Activated naive CD4-positive, alpha-beta T cell (primary cell): ENCODE measurements at places on chromosomes 2 and 18.

DNA sequence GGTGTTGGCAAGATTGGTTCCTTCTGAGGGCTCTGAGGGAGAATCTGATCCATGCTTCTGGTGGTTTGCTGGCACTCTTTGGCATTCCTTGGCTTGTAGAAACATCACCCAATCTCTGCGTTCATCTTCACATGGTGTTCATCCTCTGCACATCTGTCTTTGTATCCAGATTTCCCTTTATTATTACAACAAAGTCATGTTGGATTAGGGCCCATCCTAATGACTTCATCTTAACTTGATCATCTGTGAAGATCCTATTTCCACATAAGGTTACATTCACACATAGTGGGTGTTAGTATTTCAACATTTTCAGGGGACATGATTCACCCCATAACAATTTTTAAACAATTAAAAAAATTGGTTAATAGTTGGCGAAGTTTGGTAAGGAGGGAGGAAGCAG, 177.4 kb upstream of the CWC22 start:
- DNase-seq = no peak

- no peak for DNase-seq
Observed at GRCh38 chr2:102979429-102979828, 217.6 kb downstream of the TMEM182 start.

DNA sequence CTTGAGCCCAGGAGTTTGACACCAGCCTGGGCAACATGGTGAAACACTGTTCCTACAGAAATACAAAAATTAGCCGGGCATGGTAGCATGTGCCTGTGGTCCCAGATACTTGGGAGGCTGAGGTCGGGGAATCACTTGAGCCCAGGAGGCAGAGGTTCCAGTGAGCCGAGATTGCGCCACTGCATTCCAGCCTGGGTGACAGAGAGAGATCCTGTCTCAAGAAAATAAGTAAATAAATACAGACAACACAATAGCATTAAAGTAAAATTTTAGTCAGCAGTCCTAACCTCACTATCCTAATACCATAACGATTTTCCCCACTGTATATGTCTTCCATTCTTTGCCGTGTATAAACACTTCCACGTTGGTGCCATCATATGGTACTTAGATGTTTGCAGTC, 83.0 kb upstream of the MBOAT2 start:
- DNase-seq = no peak

- DNase-seq = no peak
Observed at GRCh38 chr18:28065031-28065792, 111.7 kb downstream of the CDH2 start.

GRCh38 chr2:73832930-73833329, 4.2 kb downstream of the STAMBP start:
- DNase-seq = no peak

DNA sequence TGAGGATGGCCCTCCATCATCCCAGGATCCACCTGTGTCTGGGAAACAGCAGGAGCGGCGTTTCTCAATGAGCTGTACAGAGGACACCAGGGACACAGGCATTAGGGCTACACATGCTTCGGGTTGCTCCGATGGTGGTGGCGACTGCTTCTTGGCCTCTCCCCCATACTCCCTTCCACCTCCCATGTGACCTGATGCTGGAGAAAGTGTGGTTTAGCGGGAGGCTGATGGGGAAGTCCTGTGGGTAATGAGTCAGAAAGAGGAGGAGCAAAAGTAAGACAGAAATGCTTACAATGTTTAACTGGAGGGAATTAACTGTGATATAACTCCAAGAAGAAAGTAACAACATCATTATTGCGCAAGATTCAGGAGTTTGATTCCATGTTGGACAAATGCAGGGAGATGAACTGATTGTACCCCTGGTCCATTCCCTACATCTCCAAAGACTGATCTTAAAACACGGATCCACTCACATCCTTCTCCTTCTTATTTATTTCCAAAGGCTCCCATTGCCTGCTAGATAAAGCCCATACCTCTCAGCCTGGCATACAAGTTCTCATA, 186.6 kb downstream of the NRP2 start:
- no peak for DNase-seq

- no peak for DNase-seq
Observed at GRCh38 chr2:233600386-233600785, 17.0 kb upstream of the UGT1A8 start.

GRCh38 chr2:14552286-14552685, 80.2 kb upstream of the LRATD1 start:
- no peak for DNase-seq
